ENCODE measurements at places on chromosomes 3 and 15.
A peak's percentile ranks its signal among the peaks of the same experiment; 100 is the strongest.

GRCh38 chr3:171145798-171146197 lies 119.3 kb upstream of the SLC2A2 start:
- no peak for DNase-seq

DNA sequence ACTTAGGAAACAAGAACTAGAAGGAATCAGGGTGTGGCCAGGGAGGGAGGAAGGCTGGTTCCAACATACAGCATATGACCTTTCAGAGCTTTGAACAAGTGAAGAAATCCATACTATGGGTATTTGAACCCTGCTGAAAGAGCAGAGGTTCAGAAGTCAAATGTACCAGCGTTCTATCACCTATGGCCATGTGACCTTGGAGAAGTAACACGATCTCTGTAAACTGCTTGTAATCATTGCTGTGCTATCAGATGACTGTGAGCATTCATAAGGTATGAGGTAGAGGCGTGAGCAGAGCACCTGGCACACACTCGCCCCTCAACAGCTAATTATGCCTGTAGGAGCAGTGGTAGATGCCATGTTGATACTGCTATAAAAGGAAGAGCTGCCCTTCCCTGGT lies 55.2 kb downstream of the KLHL6 start:
- DNase-seq = peak; percentile 45

GRCh38 chr3:30510596-30510995 lies 95.8 kb upstream of the TGFBR2 start:
- no peak for DNase-seq

DNA sequence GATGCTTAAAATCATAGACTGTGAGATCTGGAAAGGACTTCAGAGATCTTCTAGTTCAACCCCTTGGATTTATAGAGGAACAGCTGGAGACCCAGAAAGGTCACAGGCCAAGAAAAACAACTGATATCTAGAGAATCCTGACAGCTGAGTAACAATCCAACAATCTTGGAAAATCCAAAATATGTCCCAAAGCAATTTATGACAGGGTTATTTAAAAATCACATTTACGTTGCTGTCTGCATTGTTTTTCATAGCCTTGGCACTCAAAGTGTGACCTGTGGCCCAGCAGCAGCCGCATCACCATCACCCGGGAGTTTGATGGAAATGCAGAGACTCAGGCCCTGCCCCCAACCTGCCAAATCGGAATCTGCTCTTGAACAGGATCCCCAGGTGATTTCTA lies 78.8 kb downstream of the FBN1 start:
- DNase-seq = no peak

- peak; percentile 98 for DNase-seq
Observed at GRCh38 chr3:192207651-192208050, 519.7 kb downstream of the FGF12 start.

DNA sequence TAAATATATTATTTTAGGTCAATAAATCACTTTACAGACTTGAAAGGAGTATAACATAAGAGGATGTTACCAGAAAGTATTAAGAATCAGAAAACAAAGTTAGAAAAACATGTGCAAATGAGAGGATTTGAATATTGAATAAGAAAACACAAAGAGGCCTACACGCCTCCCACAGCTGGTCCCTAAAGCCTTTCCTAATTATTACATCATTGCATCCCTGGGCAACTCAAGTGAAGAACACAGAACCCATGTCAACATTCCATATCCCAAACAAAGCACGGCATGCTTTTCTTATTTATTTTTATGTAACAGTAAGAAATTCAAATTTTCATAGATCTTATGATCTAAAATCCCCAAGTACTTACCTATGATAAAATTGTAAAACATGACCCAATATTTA lies 61.2 kb downstream of the HERC1 start:
- no peak for DNase-seq

DNA sequence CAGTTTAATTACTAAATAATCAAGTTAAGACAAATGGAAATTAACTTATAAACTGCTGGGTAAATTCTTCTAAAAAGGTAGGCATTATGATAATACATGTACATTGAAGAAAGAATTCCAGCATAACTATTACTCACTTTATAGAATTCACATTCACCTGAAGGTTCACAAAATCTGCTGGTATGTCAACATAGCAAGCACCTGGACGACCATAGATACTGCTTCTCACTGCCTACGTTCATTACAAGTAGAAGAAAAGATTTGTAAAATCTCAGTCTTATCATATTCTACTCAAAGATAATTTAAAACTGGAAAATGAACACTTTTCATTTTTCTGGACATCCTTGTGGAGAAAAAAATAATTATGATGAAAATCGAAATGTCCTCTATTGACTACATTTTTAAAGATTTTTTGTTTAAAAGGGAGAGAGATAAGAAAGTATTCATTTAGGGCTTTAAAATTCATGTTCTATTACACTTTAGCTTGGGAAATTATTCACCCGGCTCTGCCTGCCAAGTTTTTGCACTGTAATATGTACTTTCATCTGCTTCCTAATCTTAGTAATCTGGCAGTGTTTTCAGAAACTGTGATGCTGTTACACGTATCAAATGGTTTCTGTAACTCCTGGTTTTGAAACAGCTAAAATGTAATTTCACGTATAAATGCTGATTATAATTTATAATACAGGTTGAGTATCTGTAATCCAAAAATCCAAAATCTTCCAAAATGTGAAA lies 16.1 kb downstream of the HACL1 start:
- no peak for DNase-seq

DNA sequence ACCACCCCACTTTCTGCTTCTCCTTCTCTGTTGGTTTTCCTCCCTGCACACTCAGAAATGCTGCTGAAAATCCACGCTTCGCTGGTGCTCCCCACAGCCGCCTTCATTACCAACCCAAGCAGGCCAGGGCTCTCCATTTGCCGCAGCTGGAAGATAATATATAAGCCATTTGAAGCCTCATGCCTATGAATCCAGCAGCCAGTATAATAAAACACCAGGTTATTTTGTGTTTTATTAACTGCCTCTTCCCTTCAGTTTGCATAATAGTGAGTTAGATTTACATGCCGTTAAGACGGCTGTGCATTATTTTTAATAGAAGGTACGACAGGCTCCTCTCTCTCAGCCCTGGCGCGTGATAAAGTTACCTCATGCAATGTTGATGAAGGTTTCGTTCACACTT lies 86.6 kb downstream of the TOP2B start:
- DNase-seq = no peak

- peak; percentile 32 for DNase-seq
Observed at GRCh38 chr3:57048052-57048671, 12.3 kb upstream of the SPATA12 start.

- DNase-seq = no peak
Observed at GRCh38 chr3:127405791-127406190, 117.9 kb upstream of the PRR20G start.

DNA sequence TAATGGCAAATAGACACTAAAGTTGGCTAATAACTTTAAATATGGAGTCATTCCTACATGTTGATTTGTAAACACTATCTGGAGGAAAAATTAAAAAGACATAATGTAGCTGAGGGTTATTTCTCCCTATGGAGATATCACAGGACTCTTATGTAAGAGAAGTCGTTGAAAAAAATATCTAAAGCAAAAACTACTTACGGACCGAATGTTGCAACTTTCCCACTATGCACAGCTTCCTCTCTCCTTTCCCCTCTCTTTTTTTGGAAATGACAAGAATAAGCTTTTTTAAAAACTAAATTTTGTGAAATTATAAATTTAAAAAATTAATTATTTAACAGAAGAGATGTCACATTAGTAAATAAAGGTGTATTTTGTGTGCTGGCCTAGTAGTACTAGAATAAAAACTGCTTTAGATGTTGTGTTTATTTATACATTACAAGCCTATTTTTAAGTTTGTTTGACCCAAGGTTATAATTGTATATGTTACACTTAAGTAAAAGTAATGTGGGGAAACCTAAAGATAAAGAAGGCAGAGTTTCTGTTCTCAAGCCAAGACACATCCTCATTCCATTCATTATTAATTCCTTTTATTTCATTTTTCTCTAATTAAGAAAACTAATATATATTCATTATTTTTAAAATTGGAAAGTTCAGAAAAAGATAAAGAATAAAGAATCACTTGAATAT lies 20.7 kb upstream of the PPARG start:
- DNase-seq = no peak

DNA sequence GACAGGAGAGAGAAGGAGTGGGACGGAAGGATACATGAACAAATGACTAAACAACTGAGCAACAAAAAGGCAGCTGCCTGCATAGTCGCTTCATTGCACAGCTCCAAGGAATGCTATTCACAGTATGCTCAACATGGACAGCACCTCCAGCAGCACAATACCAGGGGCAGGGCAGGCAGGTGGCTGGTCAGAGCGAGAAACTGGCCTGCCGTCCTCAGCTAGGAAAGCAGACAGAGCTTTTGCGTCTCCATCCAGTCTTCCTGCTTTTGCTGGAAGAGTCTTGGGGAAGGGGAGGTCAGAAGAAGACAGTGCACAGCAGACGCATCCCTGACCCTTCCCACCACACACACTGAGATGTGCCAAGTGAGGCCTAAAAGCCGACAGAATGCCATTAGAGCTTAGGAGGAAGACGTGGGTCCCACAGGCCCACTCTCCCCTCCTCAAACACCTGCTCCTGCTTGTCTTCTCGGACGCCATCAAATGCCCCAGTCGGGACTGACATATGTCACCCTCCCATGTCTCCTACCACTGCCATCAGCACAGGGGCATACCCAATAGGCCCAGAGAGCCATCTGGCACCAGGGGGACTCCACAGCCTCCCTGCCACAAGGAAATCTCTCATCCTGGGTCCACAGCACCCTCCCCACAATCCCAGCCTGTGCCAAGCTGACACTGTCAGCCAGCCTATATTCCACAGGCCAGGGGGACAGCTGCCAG lies 3.9 kb downstream of the RAB6B start:
- no peak for DNase-seq

DNA sequence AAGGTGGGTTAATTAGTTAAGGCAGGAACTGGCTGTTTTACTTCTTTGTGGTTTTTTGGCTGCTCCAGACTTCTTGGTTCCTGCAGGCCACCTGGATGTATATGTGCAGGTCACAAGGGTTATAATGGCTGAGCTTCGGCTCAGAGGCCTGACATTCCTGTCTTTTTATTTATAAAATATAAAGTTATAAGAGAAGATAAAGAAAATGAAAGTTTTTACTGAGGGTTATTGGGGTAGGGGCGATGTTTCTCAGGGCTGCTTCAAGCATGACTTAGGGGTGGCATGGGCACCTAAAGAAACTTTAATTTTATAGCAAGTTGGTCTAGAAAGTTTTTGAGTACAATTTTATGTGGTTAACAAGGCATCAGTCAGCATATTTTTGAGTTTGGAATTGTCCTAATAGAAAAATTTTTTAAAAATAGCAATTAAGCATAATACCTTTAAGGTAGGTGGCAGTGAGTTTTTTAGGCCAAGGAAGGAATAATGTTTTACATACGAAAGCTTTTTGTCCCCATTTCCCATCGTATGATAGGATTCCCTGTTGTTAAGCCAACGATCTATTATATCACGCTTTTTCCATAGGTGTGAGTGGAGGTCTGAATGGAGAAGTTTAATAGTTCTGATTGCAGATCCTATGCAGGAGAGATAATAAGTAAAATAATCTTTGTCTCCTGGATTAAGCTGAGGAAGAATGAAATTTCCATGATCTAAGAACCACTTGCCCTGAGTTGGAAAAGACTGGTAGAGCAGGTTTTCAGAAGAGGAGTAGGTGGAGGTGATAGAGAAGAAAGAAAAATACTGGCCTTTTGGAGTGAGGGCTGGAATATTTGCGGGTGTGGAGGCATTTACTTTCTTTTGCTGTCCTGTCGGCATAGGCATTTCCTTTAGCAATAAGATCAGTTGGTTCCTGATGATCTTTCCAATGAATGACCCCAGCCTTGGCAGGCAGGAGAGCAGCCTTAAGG lies 10.1 kb downstream of the STRIT1 start:
- DNase-seq = no peak

GRCh38 chr3:182925330-182925943 lies 54.9 kb downstream of the DCUN1D1 start:
- no peak for DNase-seq

- DNase-seq = no peak
Observed at GRCh38 chr15:68431037-68431791, 749 bp downstream of the ITGA11 start.

GRCh38 chr15:54803134-54803808 lies 393.5 kb downstream of the RSL24D1 start:
- no peak for DNase-seq

Measured in NCI-H69 (cell line).